ENCODE measurements at places on chromosomes 6 and 20.

GRCh38 chr6:72857791-72858585 lies 236.1 kb downstream of the KCNQ5 start:
- H3K27me3 ChIP-seq: no peaks in the 10 kb centered on the region
- H3K36me3 ChIP-seq: no peaks in the 10 kb centered on the region
- no peak overlapping the region for H3K4me3 ChIP-seq

DNA sequence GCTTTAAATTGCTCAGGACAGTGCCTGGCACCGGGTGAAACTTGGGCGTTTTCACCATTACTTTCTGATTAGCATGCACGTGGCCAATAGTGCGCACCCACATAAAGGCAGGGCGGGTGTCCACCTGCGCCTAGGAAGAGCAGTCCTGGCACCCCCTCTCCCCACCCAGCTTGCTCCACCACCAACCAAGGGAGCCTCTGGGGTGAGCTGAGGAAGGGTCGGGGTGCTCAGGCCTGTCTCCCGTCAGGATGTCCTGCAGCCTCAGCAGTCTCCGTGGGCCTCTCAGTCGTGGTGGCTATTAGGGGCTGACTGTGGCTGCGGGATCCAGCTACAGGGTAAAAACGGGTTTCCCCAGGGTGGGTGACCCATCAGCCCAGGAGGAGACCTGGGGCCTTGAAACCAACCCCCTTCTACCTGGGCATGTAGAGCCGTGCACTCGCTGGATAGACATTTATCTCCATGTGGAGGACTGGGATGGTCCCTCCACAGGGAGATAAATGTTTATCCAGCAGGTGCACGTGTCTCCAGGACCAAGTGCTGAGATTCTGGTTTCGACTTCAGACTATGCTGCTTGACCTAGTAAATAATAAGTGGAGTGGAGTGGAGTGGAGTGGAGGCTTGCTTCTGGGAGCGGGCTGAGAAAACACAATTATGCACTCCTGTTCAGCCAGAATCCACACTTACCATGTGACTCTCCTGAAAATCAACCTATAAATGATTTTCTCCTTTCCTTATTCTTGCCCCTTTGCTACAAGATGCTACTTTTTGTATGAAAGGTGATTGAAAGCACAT lies 91.1 kb downstream of the ZDHHC14 start:
- H3K27ac ChIP-seq: no peak overlapping the region
- no peak overlapping the region for H3K4me3 ChIP-seq
- H3K4me1 ChIP-seq: no peaks in the 10 kb centered on the region
- DNase-seq: no peak
- H3K27me3 ChIP-seq: no peaks in the 10 kb centered on the region
- H3K36me3 ChIP-seq: no peaks in the 10 kb centered on the region

- H3K27ac ChIP-seq: no peak overlapping the region
- H3K4me1 ChIP-seq: no peaks in the 10 kb centered on the region
- no peak overlapping the region for H3K4me3 ChIP-seq
- H3K36me3 ChIP-seq: no peaks in the 10 kb centered on the region
- no peaks in the 10 kb centered on the region for H3K27me3 ChIP-seq
These were observed 160.3 kb downstream of the EDN1 start for GRCh38 chr6:12450467-12450866.

DNA sequence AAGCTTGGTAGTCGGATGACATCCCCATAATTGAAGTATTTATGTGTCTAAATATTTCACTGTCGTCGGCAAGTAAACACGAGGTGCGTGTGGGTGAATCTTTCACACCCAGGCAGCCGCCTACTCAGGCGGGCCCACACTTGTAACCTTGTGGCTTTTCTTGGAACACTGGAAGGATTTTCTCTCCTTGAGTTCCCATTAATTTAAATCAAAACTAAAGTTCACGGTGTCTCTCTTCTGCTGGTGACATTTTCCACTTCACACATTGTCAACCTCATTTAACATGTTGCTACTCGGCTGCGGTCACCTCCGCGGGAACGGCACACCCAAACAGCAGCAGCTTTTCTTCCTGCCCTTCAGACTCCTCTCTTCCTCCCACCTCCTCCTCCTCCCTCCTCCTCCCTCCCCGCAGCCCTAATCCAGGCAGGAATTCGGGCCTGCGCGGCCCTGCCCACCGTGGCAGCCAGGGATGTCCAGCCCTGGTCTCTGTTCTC lies 336.6 kb downstream of the QKI start:
- no peak overlapping the region for H3K27ac ChIP-seq
- H3K27me3 ChIP-seq: no peaks in the 10 kb centered on the region
- no peak overlapping the region for H3K4me3 ChIP-seq
- no peaks in the 10 kb centered on the region for H3K36me3 ChIP-seq
- DNase-seq: no peak
- H3K4me1 ChIP-seq: no peaks in the 10 kb centered on the region

- H3K36me3 ChIP-seq: no peaks in the 10 kb centered on the region
- no peaks in the 10 kb centered on the region for H3K27me3 ChIP-seq
- DNase-seq: no peak
- H3K4me1 ChIP-seq: no peaks in the 10 kb centered on the region
These were observed 153.6 kb downstream of the ZFAND3 start for GRCh38 chr6:37972994-37973757.

DNA sequence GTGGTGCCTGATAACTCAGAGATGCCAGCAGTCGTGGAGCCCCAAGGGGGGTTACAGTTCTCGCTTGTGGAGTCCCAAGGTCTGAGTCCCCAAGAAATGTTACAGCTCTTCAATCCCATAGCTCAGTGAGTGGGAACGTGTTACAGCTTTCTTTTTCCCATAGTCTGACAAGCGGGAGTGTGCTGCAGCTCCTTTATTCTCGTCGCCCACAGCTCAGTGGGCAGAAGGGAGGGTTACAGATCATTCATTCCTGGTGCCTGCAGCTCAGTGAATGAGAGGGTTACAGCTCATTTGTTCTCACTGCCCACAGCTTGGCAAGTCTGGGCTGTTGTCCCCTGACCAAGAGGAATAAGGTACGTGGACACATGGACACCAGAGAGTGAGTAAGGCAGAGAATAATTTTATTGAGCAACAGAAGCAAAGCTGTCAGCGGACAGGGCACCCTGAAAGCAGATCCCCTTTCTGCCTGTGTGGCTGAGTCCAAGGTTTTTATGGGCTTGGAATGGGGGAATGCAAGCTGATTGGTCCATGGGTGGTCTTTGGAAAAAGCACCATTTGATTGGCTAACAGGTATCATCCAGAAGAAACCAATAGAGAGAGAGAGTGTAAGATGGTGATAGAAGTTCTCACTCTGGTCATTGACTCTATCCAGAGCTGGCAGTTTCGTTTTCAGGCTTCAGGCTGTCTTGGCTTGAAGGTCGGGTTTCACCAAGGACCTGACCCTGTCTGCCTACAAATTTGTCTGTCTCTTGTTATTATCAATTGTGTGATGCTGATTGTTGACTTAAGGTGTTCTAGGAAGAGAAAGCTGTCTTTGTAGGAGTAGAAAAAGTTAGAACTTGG lies 16.4 kb downstream of the RNF217 start:
- peaks cover 11% of the 10 kb centered on the region for H3K4me1 ChIP-seq
- H3K36me3 ChIP-seq: no peaks in the 10 kb centered on the region
- H3K27me3 ChIP-seq: no peaks in the 10 kb centered on the region

DNA sequence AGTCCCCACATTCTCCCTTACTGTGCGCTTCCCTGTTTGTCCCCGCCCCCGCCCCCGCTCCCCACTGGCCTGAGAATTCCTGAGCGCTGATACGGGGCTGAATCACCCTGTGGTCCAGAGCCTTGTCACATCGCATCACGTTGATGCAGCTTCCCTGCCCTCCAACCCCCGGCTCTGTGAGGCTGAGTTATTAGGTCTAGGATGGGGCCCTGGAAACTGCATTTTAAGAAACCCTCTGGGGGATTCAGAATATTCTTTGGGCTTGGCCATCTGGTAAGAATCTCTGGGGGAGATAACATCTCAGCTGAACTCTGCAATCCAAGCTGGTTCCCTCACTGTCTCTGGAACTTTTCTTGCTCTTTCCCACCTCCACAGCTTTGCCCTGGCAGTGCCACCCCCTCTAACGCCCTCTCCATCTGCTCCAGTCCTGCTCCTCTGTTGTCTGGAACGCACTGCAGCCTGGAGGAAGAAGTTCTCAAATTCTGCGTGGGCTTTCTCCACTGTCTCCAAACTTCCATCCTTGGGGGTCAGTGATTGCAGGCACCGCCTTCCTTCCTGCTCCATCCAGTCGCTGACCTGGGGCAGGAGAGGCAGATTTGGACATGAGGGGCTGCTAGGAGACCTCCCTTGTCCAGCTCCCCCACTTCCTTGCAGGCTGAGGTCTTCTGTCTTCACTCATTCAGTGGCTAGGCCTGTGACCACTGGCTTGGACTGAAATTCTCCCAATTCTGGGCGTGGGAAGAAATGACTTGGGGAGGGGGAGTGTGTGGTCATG lies 42.6 kb downstream of the KIAA1755 start:
- peak; percentile 75 for DNase-seq
- no peaks in the 10 kb centered on the region for H3K36me3 ChIP-seq
- peaks cover 4% of the 10 kb centered on the region for H3K4me1 ChIP-seq
- H3K27me3 ChIP-seq: no peaks in the 10 kb centered on the region
- no peak overlapping the region for H3K4me3 ChIP-seq
- H3K27ac ChIP-seq: peak overlapping the region; percentile 37

DNA sequence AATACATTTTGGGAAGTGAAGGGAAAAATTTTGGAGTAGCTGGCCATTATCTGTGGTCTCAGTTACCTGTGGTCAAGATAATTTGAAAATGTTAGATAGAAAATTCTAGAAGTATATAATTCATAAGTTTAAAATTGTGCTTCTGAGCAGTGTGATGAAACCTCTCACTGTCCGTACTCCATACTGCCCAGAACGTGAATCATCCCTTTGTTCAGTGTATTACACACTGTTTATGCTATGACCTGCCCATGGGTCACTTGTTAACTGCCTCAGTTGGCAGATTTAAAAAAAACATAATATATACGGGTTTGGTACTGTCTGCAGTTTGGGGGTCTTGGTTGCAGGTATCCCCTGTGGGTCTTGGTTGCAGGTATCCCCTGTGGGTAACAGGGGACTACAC lies 4.1 kb upstream of the CALHM5 start:
- H3K27ac ChIP-seq: no peak overlapping the region
- DNase-seq: no peak
- no peaks in the 10 kb centered on the region for H3K4me1 ChIP-seq
- no peak overlapping the region for H3K4me3 ChIP-seq
- H3K36me3 ChIP-seq: no peaks in the 10 kb centered on the region

- H3K4me3 ChIP-seq: no peak overlapping the region
- DNase-seq: no peak
- H3K27ac ChIP-seq: no peak overlapping the region
- no peaks in the 10 kb centered on the region for H3K4me1 ChIP-seq
These were observed 28.7 kb upstream of the MAS1 start for GRCh38 chr6:159862103-159862502.

DNA sequence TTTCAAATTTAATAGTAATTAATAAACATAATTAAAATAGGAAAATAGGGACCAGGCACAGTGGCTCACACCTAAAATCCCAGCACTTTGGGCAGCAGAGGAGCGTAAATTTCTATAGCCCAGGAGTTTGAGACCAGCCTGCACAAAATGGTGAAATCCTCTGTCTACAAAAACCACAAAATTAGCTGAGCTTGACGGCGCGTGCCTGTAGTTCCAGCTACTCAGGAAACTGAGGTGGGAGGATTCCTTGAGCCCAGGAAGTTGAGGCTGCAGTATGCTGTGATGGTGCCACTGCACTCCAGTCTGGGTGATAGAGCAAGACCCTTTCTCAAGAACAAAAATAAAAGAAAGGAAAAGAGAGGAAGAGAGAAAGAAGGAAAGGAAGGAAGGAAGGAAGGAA lies 1387.0 kb upstream of the ADGRB3 start:
- no peak overlapping the region for H3K27ac ChIP-seq
- DNase-seq: no peak
- H3K36me3 ChIP-seq: no peaks in the 10 kb centered on the region
- H3K27me3 ChIP-seq: no peaks in the 10 kb centered on the region

GRCh38 chr6:94751641-94752329 lies 825.5 kb upstream of the MANEA start:
- no peaks in the 10 kb centered on the region for H3K27me3 ChIP-seq
- no peak for DNase-seq
- H3K27ac ChIP-seq: no peak overlapping the region
- no peaks in the 10 kb centered on the region for H3K4me1 ChIP-seq

- no peaks in the 10 kb centered on the region for H3K27me3 ChIP-seq
- peaks cover 19% of the 10 kb centered on the region for H3K4me1 ChIP-seq
These were observed 525 bp downstream of the NCOA7 start for GRCh38 chr6:125791151-125791819.

DNA sequence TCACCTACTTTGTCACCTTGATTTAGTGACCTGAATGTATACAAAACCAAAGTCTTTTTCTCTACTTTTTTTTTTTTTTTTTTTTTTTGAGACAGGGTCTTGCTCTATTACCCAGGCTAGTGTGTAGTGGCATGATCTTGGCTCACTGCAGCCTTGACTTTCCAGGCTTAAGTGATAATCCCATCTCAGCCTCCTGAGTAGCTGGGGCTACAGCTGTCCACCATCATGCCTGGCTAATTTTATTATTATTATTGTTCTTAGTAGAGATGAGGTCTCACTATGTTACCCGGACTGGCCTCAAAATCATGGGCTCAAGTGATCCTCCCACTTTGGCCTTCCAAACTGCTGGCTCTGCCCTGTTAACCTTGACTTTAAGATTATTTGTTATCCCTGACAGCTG lies 37.5 kb downstream of the CRISP2 start:
- no peaks in the 10 kb centered on the region for H3K27me3 ChIP-seq
- no peaks in the 10 kb centered on the region for H3K4me1 ChIP-seq
- no peak overlapping the region for H3K27ac ChIP-seq
- no peak overlapping the region for H3K4me3 ChIP-seq

DNA sequence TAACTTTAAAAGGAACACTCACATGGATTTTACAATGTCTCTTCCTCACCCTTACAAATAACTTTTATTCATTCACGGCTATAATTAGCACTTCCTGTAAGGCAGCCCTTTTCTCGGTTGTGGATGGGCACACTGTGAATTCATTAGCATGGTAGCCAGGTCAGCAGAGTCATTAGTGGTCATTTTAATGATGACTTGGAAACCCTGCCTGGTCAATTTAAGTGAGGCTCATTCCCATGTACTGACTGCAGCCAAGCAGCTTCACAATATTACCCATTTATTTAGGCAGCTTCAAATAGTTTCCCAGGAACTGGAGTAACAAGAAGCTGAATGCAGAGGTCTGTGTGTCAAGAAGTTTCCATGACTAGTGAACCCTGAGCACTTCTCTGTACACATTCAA lies 248.8 kb downstream of the KHDC1L start:
- no peak overlapping the region for H3K27ac ChIP-seq
- no peaks in the 10 kb centered on the region for H3K4me1 ChIP-seq
- no peak overlapping the region for H3K4me3 ChIP-seq
- no peak for DNase-seq
